ENCODE measurements at places on chromosomes 5 and 9.
A peak's percentile ranks its signal among the peaks of the same experiment; 100 is the strongest.

GRCh38 chr9:78213712-78214111, 22.2 kb upstream of the CEP78 start:
- DNase-seq: no peak

GRCh38 chr5:157571357-157571827, 4.2 kb downstream of the ADAM19 start:
- DNase-seq: no peak

GRCh38 chr5:6755519-6755918, 42.3 kb downstream of the TENT4A start:
- no peak for DNase-seq

DNA sequence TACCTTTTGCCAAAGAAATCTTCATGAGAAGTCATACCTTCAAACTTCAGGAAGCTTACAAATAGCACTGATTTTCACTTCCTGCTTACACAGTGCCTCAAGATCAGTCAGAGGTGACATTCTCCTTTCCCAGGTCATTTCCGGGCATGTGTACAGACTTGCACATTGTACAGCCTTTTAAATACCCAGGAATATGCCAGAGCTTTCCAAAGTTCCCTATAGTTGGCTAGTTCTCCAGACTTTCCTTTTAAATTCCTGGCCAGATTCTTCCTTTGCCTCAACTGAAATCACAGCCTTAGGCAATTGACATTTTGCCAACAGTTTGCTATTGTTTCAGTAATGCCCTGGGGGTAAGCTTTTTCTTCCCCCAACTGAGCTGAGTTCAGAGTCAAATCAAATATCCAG, 47.2 kb downstream of the RFX3 start:
- peak; percentile 25 for DNase-seq

DNA sequence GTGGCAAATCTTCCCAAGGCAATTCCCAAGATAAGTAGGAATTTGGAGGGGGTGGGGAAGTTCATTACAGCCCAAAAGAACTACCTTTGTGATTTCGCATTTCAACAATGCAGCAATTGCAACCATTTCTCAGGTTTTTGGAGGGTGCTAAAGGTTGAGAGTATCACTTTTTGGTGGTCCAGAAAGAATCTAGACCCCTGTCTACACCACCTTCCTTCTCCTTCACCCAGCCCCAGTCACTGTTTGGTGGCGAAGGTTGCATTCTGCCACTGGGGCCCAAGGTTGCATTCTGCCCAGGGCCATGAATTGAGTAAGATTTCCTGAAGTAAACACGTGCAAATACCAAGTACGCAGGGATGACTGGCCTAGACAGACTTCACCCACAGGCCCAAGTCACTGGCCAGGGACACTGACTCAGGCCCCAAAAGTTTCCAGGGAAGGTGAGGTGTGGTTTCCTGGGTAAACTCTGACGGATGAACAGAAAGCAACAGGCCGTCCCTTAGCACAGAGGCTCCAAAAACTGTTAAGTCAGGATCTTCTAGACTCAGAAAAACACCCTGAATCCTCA, 5.7 kb downstream of the PDE6A start:
- peak; percentile 86 for DNase-seq

DNA sequence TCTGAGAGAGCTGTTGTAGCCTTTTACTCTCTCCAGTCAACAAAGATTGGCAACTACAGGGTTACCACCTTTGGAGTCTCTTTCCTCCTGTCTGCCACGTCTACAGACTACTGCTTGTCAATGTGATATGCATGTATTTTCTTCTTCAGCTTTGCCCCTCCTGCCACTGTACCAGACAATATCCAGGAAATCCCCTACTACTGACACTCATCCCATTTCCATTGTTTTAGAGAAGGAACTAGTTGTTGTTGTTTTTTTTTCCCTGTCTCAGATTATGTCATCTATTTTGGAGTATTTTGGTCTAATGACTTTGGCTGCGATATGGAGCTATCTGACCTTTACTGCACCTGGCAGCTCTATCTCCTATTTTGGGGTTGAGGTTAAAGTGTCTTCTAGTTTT, 50.1 kb upstream of the MACIR start:
- no peak for DNase-seq

DNA sequence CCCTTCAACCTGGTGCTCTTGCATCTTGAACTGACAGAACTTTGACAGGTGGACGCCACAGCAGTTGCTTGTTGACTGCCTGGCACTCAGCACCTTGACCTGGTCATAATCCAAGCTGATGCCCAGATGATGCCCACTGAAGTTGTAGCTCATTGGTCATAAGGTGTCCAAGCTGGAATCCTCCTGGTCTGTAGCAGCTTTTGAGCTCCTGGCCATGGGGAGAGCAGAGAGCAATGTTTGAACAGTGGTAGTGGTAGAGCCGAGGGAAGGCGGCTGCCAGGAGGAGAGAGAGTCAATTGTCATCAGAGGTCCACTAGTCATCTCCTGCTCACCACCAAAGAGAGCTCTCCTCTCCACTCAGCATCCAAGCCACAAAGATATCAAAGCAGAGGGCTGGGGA, 23.3 kb downstream of the CSF2 start:
- DNase-seq: no peak

DNA sequence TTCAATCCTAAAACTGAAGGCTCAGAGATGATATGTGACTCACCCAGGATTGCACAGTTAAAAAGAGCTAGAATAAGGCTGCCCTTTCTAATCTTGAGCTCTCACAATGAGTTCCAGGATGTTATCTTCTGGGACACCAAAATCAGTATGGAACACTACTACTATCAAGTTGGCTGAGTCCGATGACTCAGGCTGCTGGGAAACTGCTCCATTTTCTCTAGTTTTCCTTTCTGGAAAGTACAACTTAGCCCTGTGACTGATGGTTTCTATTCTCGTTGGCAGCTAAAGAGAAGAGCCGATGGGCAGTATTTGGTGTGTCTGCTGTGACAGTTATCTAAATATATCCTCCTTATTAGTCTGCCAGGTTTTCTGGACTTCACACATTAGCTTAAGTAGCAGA, 37.9 kb upstream of the DPYSL3 start:
- no peak for DNase-seq

DNA sequence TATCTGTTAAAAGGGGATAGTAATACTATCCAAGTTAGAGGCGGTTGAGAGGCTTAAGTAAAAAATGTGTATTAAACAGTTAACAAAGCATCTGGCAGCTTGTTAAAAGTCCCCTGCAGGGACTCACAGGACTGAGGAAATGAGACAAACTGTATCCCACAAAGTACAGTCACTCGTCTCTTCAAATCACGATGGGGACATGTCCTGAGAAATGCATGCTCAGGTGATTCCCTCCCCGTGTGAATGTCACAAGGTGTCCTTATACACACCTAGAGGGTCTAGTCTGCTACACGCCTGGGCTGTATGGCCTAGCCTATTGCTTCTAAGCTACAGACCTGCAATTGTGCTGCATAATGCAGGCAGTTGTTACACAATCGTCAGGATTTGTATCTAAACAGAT, 237.0 kb downstream of the IRX2 start:
- DNase-seq: no peak

DNA sequence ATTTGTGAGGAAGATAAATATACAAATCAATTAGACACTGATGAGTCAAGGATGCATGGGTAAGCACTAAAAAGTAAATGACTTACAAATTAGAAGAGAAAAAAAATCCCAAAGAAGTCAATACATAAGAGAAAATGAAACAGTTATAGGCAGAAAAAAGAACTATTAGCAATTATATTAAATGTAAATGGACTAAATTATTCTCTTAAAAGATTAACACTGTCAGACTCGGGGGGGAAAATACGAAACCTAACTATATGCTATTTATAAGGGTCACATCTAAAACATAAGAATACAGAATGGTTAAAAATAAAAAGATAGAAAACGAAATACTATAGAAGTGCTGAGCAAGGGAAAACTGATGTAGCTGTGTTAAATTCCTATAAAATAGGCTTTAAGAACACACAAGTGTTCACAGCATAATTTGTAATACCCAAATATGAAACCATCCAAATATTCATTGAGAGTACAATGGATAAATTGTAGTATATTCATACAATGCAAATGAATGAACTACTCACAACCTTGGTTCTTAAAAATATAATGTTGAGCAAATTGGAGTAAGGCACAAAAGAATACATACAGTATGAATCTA, 67.1 kb upstream of the SH3PXD2B start:
- no peak for DNase-seq

DNA sequence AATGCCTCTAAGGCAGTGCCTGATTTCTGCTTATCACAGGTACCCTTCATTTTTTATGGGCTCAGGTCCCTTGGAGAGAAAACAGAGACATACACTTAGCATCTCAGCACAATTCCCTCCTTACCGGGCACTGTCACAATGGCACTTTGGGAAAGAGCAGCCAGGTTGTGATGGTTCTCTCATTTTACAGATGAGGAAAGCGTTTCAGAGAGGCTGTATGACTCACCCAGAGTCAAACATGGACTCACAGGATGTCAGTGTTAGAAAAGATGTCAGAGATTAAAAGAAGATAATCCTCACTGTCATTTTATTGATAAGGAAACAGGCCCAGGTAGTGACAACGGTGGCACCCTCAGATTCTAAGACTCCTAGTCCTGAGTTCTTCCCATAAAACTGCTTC, 12.0 kb upstream of the SLC31A2 start:
- no peak for DNase-seq

GRCh38 chr9:110048976-110049698, 158.8 kb downstream of the C9orf152 start:
- no peak for DNase-seq

DNA sequence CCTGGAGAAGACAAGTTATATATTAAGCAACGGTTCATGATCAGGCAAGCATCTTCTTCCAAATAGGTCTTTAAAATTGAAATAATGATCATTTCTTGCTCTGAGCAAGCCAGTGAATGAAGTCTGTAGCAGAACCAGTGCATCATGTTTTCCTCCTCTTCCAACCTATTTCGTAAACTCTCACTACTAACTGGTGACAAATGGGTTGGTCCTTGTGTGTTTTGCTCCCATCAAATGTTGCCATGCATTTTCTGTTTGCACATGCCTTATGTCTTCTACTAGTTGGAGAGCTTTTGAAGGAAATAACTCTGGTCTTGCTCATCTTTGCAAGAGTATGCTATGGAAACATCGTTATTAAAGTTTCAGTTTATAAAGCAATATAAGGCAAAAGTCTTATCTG, 37.2 kb upstream of the SPDL1 start:
- no peak for DNase-seq

All from SW 1271 (cell line).